NCI-H69 (cell line): ENCODE measurements at places on chromosomes 1 and 21.
A peak's percentile ranks its signal among the peaks of the same experiment; 100 is the strongest.

GRCh38 chr1:214635506-214635905 is 32.5 kb downstream of the CENPF start:
- DNase-seq: no peak

GRCh38 chr21:43347461-43348169 is 79.3 kb downstream of the SIK1 start:
- no peak for DNase-seq

DNA sequence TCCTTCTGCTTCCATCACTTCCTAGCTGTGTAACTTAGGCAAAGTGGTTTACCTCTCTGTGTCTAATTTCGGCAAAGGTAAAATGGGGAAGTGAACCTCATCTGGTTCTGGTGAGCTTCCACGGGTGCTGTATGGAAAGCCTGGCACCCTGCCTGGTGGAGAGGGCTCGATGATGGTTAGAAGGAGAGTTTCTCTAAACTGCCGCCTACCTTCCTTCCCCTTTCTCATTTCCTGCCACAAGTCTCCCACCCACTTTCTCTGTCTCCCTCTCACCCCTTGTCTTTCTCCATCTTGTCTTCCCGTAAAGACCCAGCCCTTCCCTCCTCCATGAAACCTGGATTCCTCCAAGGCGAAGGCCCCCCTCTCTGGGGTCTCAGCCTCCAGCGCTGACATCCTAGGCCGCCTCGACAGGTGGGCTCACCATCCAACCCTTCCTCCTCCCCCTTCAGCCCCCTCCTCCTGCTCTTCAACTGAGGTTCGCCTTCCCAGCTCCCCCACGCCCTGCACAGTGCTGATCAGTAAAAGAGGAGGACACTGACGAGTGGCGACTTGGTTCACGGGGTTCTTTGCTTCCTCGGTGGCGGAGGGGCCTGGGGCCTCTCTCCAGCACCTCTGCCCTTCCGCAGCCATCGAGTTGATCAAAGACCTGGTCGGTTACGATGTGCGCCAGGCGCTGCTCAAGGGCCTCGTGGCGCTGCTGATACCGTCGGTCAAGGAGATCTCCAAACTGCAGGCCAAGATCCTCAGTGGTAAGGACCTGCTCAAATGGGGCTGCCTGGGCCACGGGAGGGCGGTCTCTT is 7.3 kb downstream of the RNU5D-1 start:
- DNase-seq: no peak

GRCh38 chr1:156247460-156248322 is at the start of gene PAQR6:
PAQR6 (minus strand) TSS chr1:156248056; CDS start chr1:156246731, 1,325 bp downstream.
- DNase-seq: peak; percentile 52

DNA sequence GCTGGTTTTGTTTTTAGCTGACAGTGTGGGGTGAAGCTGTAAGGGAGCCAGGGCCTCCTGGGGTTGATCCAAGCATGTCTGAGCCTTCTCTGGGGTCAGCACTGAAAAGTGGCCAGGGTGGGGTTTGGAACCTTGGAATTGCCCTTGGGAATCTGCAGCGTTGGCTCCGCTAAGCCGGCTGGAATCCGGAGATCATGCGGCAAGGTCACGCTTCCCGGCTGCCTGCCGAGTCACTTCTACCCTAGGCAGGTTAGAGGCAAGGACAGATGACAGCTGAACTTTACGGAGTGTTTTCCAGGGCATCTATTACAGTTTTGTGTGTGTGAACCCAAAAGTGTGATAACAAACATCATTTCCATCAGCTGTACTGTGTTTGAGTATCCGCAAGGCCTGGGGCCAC is 17.1 kb downstream of the ABCG1 start:
- no peak for DNase-seq

DNA sequence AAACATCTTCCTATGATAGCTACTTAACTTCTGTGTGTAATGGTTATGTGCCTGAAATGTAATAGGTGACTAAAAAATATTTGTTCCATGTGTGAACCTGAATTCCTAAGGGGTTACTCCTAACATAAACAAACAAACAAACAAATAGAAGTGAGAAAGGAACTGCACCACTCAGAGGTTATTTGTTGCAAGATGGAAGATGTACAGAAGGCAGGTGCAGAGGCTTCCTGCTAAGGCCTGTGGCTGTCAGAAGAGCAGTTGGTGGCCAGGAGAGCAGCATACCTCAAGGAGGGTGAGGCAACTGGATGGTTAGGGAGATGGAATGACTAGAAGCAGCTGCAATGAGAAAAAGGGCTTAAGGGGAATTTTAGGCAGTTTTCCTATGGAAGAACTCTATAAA is 940.6 kb downstream of the TTLL7 start:
- no peak for DNase-seq

DNA sequence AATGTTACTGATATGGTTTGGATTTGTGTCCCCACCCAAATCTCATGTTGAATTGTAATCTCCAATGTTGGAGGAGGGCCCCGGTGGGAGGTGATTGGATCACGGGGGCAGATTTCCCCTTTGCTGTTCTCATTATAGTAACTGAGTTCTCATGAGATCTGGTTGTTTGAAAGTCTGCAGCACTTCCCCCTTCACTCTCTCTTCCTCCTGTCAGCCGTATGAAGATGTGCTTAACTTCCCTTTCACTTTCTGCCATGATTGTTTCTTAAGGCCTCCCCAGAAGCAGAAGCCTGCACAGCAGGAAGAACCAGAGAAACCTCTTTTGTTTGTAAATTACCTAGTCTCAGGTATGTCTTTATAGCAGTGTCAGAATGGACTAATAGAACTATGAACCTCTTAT is 28.4 kb downstream of the TRIM33 start:
- DNase-seq: no peak

DNA sequence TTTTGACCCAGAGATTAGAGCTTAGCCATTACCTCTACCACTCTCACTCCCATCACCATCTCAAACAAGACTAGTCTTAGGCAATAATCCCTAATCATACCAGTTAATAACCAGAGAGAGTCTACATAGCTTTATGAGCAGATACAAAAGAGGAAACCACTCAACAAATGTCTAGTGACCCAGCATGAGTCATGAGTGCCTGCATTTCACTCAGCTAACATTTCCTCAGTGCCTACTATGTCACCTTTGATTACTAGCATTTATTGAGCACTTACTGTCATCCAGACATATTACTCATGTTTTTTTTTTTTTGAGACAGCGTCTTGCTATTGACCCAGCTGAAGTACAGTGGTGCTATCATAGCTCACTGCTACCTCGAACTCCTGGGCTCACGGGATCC is 35.9 kb upstream of the GALNT2 start:
- no peak for DNase-seq

GRCh38 chr1:7501084-7501491 is 270.0 kb upstream of the VAMP3 start:
- DNase-seq: peak; percentile 41

- no peak for DNase-seq
Measured at GRCh38 chr1:175704621-175705020, 38.8 kb downstream of the TNR start.

GRCh38 chr1:201937624-201938213 is 8.6 kb downstream of the LMOD1 start:
- no peak for DNase-seq

DNA sequence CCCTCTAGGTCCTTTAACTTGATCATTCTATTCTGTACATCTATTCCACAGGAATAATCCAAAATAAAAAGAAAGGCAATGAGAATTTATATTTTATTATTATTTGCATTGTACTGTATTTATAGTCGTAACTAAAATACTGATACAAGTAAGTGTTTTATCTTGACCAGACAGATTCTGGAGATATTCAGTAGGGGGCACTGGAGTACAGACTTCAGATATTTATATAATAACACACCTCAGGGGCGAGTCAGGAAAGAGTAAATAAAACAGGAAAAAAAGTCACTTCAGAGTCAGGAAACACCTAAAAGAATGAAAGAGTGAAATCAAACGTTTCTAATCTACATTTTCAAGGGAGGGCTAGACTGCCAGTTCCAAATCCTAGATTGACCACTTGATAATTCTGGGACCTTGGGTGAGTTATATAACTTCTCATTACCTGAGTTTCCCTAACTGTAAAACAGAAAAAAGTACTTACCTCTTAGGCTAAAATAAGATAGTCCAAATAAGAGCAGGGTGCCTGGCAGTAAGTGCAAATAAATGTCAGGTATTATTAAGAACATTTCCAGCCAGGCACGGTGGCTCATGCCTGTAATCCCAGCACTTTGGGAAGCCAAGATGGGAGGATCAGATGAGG is 31.1 kb upstream of the MTF1 start:
- DNase-seq: peak; percentile 61

- peak; percentile 28 for DNase-seq
Measured at GRCh38 chr1:240312872-240313271, 221.2 kb downstream of the FMN2 start.

GRCh38 chr1:55526716-55527115 is 311.6 kb upstream of the USP24 start:
- no peak for DNase-seq

GRCh38 chr1:58346036-58346355 is 200.5 kb downstream of the OMA1 start:
- DNase-seq: no peak

DNA sequence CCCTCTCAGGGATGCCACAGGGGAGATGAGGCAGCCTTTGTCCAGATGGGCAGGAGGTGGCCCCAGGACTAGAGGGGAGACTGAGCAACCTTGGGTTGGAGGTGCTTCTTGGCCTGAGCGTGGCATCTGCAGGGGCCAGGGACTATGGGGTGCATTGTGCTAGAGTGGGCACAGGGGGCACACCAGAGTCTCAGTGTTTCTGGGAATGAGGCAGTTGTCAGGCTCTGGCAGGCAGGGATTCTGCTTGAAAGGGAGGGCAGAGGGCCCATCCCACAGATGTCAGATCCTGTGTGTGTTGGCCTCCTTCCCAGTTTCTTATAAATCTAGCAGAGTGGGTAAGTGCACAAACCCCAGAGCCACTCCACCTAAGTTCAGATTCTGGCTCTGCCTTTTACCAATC is 13.7 kb downstream of the LGR6 start:
- DNase-seq: peak; percentile 94

DNA sequence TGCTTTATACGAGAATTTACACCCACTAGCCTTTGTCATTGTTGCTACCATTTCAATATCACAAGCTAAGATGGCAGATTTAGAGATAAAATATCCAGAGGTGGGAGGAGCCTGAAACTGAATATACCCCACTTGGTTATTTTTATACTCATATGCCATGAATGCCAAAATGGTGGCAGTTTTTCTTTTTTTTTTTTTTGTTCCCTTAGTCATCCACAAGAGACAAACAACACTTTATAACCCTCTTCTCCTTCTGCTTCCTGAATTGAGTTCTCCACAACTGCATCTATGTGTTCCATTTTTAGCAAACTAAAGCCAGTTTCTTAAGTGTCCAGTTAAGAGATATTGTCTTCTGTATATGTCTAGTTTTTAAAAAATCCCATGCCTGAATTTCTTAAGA is 558.4 kb downstream of the LMO4 start:
- no peak for DNase-seq

- DNase-seq: no peak
Measured at GRCh38 chr1:94887603-94888171, 39.2 kb downstream of the CNN3 start.
